ENCODE measurements at places on chromosomes 6 and 20. TPM values are rescaled to one million over a fixed set of nuclear protein-coding genes. Genes with fewer than 3 reads are reported as not detected.

TNFRSF6B gene
- not detected for total RNA-seq

LST1 gene
- total RNA-seq: 12.9 TPM

CD24 gene
- 0.17 TPM for total RNA-seq

GTSF1L gene
- 1.1 TPM for total RNA-seq

BTNL2 gene
- total RNA-seq: not detected

ME1 gene
- not detected for total RNA-seq

CST4 gene
- total RNA-seq: not detected

STMND1 gene
- total RNA-seq: not detected

OPRM1 gene
- not detected for total RNA-seq
